ENCODE measurements at places on chromosomes 12 and 14. TPM values are rescaled to one million over a fixed set of nuclear protein-coding genes. Genes with fewer than 3 reads are reported as not detected.

DNA sequence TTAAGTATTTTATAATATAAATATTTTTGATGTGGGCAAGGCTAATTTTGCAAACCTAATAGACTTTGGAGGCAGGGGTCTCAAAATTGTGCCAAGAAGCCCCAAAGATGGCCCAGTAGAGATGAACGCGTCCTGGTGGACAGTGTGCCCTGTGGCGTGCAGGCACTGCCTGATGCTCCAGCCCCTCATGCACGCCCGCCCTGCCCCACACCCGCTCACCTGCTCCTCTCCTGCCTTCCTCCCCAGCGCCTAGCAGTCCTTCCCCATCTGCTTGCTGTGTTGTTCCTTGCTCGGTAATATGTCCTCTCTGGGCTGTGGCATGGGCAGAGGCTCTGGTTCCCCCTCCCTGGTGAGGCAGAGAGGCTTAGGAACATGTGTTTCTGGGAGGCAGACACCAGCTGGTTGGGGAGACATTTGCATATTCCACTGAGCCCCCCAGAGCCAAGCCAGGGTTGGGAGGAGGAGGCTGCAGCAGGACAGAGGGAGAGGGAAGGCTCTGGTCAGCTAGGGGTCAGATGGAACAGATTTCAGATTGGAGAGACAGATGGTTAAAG, 46.8 kb upstream of the GPATCH2L start:
- no peak for DNase-seq

DNA sequence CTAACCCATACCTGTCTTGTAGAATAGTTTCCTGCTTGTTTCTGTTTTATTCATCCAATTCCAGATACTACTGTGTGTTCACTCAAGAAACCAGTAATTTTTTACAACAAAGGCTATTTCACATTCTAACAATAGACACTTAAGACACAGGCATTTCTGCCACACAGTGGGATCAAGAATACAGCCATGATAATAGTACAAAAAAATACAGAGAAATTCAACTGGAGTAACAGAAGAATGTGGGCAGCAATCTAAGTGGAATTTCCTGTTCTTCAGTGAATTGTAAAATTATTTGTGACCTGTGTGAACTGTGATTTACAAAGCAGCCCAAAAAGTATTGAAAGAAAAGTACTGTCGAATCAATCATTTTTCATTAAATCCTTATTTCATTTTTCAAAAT, 282.9 kb downstream of the CCER1 start:
- DNase-seq = no peak

DNA sequence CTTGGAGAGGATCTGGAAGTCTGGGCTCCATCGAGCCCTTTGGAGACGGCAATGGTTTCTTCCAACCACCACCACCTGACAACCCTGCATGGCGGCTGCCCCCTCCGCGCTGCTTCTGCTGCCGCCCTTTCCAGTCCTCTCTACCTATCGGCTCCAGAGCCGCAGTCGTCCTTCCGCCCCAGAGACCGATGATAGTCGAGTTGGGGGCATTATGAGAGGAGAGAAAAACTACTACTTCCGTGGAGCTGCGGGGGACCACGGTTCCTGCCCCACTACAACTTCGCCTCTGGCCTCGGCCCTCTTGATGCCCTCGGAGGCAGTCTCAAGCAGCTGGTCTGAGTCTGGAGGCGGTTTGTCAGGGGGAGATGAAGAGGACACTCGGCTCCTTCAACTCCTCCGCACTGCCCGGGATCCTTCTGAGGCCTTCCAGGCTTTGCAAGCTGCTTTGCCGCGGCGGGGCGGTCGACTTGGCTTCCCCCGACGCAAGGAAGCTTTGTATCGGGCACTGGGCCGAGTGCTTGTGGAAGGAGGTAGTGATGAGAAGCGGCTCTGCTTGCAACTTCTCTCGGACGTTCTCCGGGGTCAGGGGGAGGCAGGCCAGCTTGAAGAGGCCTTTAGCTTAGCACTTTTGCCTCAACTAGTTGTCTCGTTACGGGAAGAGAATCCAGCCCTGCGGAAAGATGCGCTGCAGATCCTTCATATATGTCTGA, 499 bp downstream of the TOGARAM1 start:
- peak; percentile 74 for DNase-seq

LMO3 gene
- 2.6 TPM for total RNA-seq

- DNase-seq = no peak
Measured at GRCh38 chr12:2017546-2018337, 13.5 kb upstream of the DCP1B start.

- no peak for DNase-seq
Measured at GRCh38 chr12:128914908-128915563, 61.8 kb downstream of the GLT1D1 start.

- no peak for DNase-seq
Measured at GRCh38 chr14:94309721-94310120, 13.4 kb downstream of the SERPINA6 start.

- peak; percentile 61 for DNase-seq
Measured at GRCh38 chr14:93742761-93743160, 45.5 kb downstream of the PRIMA1 start.

GRCh38 chr12:19238540-19238939, 109.0 kb downstream of the PLEKHA5 start:
- no peak for DNase-seq

DNA sequence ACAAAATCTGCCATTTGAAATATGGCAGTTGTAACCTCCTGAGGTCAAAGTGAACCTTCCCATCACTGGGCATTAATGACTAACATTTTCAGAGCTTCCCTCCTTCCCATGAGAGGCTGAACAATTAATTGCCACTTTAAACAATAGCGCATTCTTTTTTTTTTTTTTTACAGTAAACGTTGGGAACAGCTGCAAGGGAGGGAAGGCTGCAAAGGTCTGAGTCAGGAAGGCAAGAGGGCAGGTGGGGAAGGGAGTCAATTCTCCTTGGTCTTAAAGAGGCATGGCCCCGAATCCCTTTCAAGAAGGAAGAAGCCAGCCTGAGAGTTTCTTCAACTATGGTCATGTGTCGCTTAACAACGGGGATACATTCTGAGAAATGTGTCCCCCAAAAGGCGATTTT, 41.0 kb upstream of the PLEKHG3 start:
- DNase-seq = no peak

DNA sequence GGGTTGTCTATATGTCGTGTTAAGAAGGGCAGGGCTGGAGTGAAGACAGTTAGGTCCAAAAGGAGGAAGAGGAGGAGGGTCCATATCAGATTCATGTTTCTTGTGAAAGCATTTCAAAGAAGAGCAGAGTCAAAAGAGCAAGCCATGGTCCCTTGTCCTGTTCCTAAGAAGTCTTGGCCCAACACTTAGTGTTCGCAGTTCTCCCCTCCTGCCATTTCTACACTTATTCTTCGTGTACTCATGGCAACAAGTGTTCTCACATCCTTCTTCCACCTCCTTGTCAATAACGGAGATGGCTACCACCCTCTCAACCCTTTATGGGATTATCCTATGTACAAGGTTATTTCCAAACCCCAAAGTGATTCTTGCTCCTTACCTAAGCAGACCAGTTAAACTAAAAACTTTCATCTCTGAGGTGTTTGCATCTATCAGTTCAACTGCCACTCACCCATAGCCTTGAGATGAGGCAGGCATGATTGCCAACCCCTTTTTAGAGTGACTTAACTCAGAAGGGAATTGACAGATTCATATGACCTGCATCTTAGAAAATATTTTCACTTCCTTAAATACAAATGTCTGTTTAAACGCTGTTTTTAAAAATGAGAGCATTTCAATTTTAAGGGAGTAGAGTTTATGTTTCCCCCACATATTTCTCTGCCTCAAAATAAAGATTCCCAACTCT, 19.8 kb upstream of the RNASE2 start:
- no peak for DNase-seq

FLVCR2 gene
- 5.6 TPM for total RNA-seq

GRCh38 chr12:19739195-19739776, 300.0 kb downstream of the AEBP2 start:
- DNase-seq = no peak

CCDC175 gene
- total RNA-seq = not detected

ACSM4 gene
- not detected for total RNA-seq

DNA sequence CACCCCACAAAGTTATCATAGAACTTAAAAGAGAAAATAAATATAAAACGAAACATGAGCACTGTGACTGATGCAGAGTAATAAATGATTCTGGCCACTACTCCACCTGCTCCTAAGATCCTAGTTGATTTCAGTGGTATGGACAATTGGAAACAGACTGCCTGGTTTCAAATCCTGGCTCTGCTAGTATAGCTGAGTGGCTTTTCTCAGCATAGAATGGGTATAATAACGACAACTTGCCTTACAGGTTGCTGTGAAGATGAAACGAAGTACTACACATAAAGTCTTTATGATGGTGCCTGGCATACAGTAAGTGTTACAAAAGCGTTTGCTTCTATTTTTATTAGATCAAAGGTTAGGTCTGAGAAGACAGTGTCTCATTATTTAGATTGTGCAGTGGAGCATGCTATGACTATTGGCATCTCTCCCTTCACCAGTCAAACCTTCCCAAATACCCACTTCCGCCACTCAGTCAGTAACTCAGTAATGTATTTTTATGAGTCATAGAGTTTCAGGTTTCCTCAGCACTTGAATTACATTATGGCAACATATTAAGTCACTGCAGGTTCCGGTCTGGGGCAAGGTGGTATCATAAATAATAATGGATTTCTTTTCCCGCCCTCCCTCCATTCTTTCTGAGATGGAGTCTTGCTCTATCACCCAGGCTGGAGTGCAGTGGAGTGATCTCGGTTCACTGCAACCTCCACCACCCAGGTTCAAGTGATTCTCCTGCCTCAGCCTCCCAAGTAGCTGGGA, 29.7 kb upstream of the NR2C1 start:
- DNase-seq = no peak

DNA sequence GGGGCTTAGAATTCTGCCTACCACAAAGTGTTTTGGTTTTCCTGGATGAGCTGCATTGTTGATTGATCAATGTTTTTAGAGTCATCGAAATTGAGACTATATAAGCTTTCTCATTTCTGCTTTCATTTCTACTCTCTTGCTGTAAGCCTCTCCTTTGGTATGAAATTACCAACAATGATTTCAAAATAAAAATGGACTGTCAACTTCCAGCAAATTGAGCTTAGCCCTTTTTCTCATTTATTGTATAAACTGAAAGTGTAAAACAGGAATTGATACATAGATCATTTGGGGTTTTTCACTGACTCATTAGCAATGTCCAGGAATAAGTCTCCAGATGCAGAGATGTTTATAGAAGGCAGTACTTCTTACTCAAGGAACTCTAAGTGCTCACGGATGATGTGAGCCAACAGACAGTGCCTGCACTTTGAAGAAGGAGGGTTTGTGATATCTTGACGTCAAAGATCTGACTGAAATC, 20.0 kb upstream of the PCNX1 start:
- DNase-seq = no peak

TM7SF3 gene
- 27.3 TPM for total RNA-seq

GRCh38 chr12:26287671-26288381, 92.5 kb downstream of the SSPN start:
- DNase-seq = peak; percentile 39

HOXC12 gene
- total RNA-seq = not detected

BATF gene
- 0.74 TPM for total RNA-seq

DNA sequence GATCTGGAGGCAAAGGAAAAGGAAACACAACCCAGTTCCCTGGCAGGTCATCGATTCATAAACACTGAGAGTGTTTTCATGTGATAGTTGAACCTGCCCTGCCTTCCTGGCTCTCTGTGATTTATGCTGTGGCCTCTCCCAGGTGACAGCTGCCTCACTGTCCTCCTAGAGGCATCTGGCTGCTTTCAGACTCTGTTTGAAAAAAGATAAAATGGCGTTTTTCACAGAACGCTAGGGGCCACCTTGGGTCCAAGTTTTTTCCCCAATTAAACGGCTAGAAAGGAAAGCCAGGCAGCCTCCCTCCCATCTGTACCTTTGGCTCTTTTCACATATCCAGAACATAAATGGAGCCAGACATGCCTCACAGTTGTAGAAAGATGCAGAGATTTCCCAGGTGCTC, 252.6 kb upstream of the CCDC196 start:
- no peak for DNase-seq

GRCh38 chr12:26153421-26154154, 28.8 kb upstream of the BHLHE41 start:
- DNase-seq = no peak

CFAP251 gene
- 0.92 TPM for total RNA-seq

TAS2R42 gene
- total RNA-seq = not detected

- DNase-seq = no peak
Measured at GRCh38 chr14:96881713-96882112, 84.5 kb downstream of the VRK1 start.

DNA sequence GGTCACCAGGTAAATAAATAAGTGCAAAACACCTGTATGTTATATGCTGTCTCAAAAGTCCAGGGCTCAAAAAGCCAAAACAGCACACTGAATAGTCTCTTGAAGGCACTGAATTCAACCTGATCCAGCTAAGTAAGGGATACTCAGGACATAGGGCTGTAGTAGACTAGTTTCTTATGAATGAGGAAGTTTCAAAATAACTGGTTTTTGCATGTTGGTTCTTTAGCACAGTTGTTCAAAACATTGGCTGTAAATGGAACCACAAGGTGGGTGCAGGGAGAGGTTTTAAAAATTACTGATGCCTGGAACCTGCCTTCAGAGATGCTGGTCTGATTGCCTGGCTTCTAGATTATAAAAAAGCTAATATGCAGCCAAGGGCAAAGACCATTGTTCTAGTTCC, 34.1 kb downstream of the NDUFA12 start:
- no peak for DNase-seq

All from left ventricle myocardium superior (tissue), 1 donor.